ENCODE measurements at places on chromosomes 6 and 20.

DNA sequence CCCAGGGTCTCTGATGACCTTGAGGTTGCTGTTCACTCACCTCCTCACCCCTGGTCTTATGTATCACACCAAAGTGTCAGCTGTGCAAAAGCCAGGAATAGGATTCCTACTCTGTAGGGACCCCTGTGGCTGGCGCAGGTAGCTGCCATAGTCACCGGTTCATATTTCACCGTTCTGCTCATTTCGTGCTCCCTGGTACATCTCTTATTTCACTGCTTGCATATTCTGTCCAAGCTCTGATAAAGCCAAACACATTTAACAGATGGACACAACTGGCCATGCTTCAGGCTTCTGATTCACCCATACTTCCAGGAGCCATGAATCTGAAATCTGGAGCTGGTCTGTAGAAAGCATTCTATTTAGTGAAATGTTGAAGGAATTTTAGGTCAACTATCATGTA is 20.5 kb downstream of the SLC22A3 start:
- no peak for DNase-seq

- no peak for DNase-seq
Observed at GRCh38 chr20:21656308-21657067, 49.0 kb upstream of the PAX1 start.

- no peak for DNase-seq
Observed at GRCh38 chr6:3687847-3688246, 63.7 kb downstream of the PXDC1 start.

DNA sequence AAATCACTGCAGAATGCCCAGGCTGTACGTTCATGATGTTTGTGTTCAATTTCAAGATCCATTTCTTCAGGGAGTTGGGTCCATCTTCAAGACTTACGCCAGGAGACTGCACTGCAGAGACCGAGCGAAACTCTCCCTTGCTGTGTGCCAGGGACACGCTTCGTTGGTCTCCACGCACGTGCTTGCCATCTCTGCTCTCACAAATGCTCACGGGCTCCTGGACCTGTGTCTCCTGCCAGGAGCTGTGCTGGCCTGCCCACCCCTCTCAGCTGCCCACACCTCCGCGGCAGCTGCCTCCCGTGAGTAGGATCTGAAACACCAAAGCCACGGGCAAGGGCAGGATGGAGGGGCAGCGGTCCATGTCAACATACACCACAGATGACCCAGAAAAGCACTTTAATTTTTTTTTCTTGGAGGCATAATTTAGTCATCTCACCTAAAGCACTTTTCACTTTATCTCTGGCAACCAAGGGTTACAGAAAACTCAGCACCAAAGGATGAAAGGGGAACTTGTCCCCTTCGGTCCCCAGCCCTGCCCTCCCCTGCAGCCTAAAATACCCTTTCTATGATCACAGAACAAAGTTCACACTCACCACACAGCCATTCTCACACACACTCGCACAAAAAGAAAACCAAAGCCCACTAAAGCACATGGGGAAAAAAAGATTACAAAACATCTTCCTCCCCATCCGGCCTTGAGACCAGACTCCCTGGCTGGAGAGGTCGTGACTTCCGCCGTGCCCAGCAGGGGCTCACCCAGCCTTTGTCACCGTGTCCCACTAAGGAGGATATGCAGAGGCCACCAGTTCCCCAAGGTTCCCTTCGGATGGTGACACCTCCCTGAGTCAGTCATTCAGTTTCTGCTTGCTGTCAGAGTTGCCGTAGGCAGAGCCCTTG is 137.9 kb downstream of the AGPAT4 start:
- DNase-seq, result no peak

DNA sequence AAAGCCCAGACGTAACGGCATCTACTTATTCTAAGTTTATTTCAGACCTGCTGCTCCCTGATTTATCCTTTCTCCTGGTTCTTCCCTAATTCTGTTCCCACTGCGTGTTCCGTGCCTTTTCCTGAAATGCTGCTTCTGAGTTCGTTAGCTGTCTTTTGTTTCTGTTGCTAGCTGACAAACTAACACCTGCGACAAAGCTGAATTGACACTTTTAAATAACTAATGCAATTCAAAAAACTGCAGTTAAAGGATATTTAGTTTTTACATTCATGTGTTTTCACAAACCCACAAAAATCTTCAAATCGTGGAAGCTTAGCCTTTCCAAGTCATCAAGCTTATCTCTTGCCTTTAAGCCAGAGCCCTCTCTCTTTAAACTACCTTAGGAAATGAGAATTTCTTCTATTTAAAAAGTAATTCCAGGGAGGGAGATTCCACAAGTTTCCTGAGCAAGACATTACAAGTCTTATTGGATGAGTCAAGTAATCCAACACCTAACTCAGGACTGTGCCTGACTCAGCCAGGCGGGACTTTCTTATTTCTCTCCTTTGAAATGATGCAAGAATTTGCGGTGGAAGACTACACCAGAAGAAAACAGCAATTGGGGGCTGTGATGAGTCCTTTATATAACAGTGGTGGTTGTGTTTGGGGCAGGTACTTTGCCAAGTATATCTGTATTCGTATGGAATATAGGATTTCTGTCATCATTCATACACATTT is 6.3 kb downstream of the ADTRP start:
- DNase-seq, result no peak

- no peak for DNase-seq
Observed at GRCh38 chr6:140897349-140897748, 1235.4 kb upstream of the GJE1 start.

DNA sequence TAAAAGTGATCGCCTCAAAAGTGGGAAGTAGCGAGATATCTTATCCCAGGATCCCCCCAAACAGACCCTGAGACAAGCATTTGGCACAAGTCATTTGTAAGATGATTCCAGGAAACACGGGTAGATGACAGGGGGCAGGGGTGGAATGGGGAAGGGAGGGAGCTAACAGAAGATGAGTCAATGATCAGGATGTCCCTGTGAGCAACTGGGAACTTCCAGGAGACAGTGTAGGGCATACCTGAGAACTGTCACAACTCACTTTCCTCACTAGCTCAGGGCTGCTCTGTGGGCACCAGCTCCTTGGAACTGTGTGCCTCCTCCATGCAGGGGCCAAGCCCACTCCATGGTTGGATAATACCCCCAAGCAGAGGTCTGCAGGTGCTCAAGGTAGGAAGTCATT is 38.5 kb upstream of the VSX1 start:
- no peak for DNase-seq

- no peak for DNase-seq
Observed at GRCh38 chr6:32427218-32427617, 12.5 kb upstream of the HLA-DRA start.

- no peak for DNase-seq
Observed at GRCh38 chr6:155066361-155066760, 71.2 kb downstream of the TIAM2 start.
